NCI-H2029 (cell line): ENCODE measurements at places on chromosomes 12 and 14.

GRCh38 chr12:5379749-5380496 is 52.0 kb upstream of the NTF3 start:
- no peak for DNase-seq

- DNase-seq, result no peak
These were observed 244.2 kb upstream of the CCDC196 start for GRCh38 chr14:66242001-66242400.

GRCh38 chr14:55893705-55894104 is 224.5 kb upstream of the PELI2 start:
- no peak for DNase-seq

- no peak for DNase-seq
These were observed 1630.9 kb upstream of the SEL1L start for GRCh38 chr14:83164591-83164990.

- DNase-seq, result no peak
These were observed 67.9 kb upstream of the RMST start for GRCh38 chr12:97394657-97395056.

DNA sequence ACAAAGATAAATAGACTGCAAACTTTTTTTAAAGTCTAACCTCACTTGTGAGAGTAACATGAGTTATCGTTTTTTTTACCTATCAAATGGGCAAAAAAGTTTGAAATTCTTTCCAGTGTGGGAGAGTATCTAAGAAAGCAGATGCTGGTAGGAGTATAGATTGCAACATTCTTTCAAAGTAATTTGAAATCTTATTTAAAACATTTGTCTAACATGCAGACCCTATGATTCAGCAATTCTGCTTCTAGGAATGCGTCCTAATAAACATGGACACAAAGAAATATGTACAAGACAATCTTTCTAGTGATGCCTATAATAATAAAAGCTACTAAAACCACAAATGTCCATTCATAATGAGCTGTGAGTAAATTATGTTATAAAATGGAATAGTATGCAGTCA is 110.4 kb upstream of the TMCC3 start:
- no peak for DNase-seq
